ENCODE measurements at places on chromosomes 6 and 20. TPM values are rescaled to one million over a fixed set of nuclear protein-coding genes. Genes with fewer than 3 reads are reported as not detected.

The NKX2-4 gene
- total RNA-seq = not detected

GRCh38 chr20:50472693-50473664, 37.2 kb upstream of the PTPN1 start:
- DNase-seq = no peak

DNA sequence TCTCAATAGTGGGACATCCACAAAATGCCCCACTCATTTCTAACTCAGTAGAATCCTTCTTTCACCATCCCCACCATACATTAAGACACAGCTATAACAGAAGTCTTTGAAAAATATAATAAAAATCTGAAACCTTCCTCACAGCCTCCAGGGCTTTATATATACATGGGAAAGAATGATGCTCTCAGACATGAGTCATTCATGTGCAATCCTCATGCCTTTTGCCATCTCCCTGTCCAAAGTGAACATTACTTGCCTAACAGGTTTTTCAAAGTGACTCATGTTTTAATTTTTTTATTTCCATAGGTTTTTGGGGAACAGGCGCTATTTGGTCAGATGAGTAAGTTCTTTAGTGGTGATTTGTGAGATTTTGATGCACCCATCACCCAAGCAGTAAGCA, 162.7 kb downstream of the RALGAPA2 start:
- peak; percentile 73 for DNase-seq

DNA sequence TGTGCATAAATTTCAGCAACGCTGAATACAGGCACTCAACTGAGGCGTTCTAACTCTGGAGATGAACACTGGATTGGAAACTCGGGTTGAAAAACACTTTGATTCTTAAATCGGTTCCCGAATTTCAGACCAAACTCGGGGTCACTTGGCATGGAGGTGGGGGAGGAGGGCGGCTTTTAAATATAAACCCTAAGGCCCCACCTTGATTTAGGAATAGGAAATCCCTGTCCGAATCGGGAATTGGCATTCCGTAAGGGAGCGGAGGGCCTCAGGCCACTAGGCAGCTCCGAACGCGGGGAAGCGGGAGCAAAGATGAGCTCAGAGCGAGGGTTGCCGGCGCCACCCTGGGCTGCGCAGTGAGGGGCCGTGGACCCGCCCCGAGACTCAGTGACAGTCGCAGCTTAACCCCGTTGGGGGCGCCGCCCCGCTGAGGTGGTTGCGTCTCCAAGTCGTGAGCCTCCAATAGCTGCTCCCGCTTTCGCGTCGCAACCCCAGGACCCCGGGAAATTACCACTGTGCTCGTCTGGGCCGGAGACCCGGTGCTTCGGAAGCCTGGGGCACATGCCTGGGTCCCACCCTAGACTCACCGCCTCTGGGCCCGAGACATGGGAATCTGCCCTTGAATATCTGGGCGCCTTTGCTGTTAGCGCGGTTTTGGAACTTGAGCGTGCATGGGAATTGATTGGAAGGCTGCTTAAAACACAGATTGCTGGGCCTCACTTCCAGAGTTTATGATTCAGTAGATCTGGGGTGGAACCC, 4.6 kb upstream of the SIM1 start:
- DNase-seq = no peak

GRCh38 chr20:1332749-1333300, 3.9 kb upstream of the SDCBP2 start:
- DNase-seq = no peak

DNA sequence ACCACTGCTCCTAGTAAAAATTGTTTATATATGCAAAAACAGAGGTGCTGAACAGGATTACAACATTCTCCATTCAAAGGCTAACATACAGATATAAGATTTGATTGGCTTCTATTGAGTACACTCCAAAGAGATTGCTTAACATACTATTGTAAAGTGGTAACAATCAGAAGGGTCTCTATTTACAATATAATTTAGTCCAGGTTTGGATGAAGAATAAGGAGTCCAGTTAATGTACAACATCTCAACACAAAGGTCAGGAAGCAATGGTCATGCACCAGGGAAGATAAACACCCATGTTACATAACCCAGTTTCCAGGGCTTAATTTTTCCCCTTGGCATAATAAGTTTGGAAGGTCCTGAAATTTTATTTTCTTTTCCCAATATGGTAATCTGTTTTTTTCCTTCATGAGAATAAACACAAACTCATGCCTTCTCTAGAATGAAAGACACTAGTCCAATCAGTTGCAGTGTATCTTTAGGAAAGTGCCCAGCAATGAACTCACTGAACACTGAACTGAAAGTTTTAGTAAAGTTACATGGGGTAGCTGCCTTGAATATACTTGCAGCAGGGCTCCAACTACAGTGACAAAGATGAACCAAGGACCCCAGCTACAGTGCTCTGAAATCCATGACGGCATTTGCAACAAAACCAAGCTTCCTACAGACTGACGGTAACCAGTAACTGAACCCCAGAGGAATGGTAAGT, 255.3 kb upstream of the GJE1 start:
- peak; percentile 13 for DNase-seq

GRCh38 chr6:152552616-152553209, 84.4 kb downstream of the SYNE1 start:
- peak; percentile 77 for DNase-seq

DNA sequence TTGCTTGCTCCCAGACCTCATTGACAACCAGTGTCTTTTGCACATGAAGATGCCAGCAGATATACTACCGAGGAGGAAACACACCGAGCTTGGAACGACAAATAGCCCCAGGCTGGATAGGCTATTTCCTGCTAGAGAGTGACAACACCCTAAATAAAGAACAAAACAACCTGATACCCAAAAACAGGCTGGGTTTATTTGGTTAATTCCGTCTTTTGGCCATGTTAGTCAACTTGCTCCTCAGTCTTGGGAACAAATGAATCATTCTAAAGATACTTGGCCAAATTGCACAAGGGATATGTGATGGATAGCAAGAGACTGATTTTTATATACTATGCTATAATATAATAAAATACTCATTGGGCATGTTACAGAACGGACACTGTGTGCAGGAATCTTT, 11.5 kb upstream of the MUC22 start:
- no peak for DNase-seq

GRCh38 chr6:113859349-113860180, 2.4 kb downstream of the MARCKS start:
- DNase-seq = peak; percentile 26

GRCh38 chr20:10490706-10491105, 55.6 kb downstream of the SLX4IP start:
- peak; percentile 21 for DNase-seq

DNA sequence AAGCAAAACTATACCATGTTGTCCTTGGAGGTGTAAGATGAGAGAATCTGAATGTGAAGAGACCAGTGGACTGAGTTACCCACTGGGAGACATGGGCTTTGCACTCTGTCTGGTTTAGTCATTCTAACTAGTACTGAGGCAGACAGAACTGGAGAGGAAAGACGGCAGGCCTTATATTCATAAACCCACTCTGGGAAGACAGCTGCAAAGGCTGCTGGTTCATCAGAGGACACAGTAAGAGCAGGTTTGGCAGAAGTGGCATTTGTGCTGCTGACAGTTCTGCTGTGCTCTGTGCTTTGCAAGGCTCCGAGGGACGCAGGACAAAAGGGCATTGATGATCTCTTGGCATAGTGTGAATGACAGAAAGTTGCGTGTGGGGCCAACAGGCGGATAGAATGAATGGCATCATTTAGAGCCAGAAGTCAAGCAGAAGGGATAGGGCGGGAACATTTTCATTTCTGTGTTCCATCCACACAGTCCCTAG, 142.3 kb upstream of the TENT5A start:
- DNase-seq = peak; percentile 39

DNA sequence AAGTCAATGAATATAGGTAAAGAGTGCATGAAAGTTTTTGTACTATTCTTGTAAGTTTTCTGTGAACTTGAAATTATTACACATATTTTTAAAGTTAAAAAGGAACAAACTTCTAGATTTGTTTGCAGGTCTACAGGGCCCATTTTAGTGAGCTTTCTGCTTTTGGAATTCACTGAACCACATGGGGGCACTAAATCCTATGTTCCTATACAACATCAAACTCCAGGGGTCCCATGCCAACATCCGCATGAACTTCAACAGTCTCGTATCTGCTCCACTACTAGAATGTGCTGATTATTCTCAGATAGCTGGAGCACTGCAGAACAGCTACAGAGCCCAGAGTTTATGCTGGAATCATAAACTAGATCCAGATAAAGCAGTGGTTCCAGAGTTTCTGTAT, 347.9 kb upstream of the SPTLC3 start:
- DNase-seq = no peak

DNA sequence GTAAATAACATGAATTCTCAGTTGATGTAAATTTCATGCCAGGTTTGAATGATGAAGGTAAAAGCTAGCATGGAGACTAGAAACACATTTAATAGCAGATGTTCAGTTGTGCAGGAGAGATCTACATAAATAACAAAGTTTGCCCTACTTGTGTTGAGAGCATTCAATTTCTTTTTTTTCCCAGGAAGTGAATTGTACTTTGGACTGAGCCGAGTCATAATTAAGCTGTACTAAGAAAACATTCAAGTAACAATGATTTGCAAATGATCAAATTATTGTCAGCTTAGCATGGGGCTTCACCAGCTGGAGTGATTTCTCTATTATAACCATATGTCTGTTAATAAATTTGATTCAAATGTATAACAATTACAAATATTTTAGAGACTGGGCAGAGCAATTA, 893.5 kb upstream of the MAP3K7 start:
- DNase-seq = no peak

- DNase-seq = no peak
Observed at GRCh38 chr6:8277769-8278168, 157.6 kb downstream of the SLC35B3 start.
